B cell (primary cell): ENCODE measurements at places on chromosomes 6 and 20.

GRCh38 chr6:163839296-163839695 is 424.8 kb downstream of the QKI start:
- DNase-seq = no peak

DNA sequence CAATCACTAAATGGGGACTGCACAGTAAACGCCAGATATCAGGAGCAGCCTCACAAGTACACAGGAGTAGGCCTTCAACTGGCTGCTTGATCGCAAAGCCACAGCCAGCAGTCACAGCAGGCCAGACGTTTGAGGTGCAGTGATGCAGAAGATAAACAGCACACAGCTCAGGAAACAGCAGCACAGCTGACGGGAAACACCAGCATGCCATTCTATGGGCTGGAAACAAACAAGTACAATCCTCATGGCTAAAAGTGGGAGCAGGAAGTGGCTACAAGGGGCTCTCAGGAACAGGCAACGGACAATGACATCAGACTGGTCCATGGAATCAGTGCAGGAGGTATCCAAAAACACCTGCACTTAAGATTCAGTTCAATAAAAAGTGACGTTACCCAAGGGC is 111.0 kb downstream of the DTNBP1 start:
- DNase-seq = peak; percentile 51

- DNase-seq = no peak
These were observed 69.7 kb downstream of the EPB41L2 start for GRCh38 chr6:130993292-130993765.

DNA sequence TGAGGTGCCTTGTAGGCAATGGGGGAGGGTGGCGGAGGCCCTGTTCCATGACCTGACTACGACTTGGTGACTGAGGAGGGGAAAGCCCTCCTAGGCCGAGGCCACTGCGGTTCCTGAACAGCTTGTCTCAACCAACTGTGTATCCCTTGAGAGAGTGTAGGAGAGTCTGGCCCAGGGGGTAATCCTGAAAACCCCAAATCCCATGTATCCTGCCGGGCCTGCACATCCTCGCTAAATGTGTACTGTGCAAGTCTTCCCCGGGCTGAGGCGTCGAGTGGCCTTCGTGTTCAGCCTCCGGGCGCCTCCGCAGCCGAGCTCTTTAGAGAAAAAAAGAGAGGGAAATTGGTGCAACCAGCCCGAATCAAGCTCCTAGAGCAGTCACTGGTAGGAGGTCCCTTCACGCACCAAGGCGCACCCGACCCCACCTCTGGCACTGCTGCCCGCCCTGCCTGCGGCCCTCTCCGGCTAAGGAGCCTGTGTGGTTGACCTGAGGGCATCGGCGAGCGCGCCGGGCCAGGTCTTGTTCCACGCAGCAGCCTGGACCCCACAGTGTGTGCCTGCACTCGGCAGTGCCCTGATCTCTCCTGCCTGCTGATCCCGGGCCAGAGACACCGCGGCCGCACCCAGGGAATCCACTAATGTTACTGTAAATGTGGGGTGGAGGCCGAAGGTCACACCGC is 7.3 kb downstream of the SIM1 start:
- peak; percentile 24 for DNase-seq

DNA sequence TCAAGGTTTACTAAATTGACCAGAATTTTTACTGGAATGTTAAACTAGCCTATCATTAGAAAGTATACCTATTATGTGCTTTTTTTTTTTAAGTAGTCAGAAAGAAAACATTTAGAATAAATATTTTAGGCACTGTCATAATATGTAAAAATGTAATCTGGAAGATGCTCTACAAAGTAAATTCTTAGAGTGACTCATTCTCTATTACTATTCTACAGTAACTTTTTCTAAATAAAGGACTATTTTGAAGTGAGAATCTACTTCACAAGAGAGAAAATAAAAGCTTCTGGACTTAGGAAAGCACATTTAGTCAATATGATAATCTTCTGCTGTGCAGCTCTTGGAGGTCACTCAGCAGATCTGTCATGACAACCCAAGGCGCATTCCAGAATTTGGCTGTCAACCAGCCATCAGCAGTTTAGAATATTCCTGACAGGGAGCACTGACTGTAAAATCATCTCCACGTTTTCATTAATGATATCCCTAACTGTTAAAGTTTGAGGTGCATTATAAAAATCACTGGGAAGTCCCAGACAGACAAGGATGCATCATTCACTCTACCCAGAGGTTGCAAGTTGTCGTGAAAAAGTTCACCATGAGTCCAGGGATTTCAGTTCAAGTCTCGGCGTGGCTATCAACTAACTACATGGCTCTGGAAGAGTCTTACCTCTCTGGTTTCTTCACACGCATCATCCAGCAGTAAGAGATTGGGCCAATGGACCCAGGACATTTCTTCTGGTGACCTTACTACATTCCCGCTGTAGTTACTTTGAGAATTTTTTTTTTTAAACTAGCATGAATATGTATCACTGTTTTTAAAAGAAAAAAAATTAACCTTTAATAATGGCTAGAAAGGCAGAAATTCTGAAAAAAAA is 374.9 kb downstream of the GJA1 start:
- no peak for DNase-seq

- no peak for DNase-seq
These were observed 50.7 kb upstream of the HBS1L start for GRCh38 chr6:135105299-135105698.

- no peak for DNase-seq
These were observed 165.2 kb downstream of the HAO1 start for GRCh38 chr20:7775072-7775471.

DNA sequence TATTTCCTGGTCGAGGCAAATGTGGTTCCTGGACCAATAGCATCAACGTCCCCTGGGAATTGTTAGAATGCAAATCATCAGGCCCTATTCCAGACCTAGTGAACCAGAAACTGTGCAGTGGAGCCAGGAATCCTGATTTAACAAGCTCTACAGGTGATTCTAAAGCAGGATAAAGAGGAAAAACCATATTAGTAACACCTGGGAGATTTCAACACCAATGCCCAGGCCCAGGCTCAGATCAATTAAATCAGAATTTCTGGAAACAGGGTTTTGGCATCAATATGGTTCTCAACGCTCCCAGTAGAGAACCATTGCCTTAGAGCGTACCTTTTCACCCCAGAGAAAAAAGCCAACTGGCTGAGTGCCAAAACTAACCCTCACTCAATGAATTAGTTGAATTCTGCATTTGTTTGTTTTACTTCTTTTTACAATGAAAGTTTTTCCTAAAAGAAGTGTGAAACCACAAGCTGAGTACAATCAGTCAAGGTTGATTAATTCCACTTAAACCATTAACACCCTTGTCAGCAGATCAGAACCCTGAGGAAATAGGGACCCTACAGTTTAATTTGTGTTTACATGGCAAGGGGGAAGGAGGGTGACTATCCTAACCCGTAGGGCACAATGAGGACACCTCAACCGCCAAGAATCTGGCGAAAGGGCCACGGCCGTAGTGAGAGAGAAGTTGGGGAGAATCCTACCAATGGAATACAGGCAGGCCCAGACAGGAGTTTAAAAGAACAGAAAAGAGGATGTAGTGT is 34.9 kb upstream of the LOC128125822 start:
- DNase-seq = no peak

GRCh38 chr6:3624250-3625136 is 127.0 kb downstream of the PXDC1 start:
- no peak for DNase-seq

GRCh38 chr20:30281584-30282197 is 975.8 kb upstream of the DEFB115 start:
- DNase-seq = no peak

GRCh38 chr6:121403964-121404363 is 31.5 kb upstream of the GJA1 start:
- DNase-seq = no peak

DNA sequence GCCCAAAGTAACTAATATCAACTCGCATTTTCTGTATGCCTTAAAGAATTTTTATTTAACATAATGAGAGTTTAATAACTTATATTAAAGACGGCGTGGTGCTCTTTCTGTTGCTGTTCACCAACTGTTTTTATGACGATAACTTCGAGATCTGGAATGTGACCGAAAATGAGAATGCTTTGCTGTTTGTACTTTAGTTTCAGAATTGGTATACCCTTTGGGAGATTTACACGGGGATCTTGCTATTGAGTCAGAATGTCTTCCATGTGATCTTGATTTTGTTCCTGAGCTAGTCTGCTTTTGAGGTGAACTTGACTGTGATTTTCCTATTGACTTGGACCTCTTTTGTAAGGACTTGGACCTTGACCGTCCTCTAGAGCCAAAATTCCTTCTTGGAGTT is 17.9 kb downstream of the PNRC1 start:
- no peak for DNase-seq

- DNase-seq = no peak
These were observed 35.9 kb downstream of the BEND3 start for GRCh38 chr6:107079429-107079828.

GRCh38 chr20:11270566-11270965 is 596.8 kb upstream of the JAG1 start:
- DNase-seq = no peak

DNA sequence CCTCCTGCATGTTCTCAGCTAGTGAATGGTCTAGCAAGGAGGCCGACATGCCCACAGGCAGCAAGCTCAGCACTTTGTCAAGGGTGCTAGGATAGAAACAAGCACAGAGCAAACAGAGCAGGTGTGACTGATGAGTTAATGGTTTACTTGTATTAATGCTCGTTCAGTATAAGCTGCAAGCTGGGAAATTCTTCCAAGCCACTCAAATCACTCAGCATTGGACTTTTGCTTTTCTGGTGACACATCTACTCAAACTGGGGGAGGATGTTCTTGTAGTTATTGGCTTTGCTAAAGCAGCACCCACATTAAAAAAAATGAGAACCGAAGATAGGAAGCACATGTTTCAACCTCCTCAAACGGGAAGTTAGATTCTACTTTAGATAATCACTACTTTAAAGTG is 43.1 kb upstream of the NEDD9 start:
- DNase-seq = peak; percentile 52

GRCh38 chr20:35088231-35089145 is 4.1 kb downstream of the TRPC4AP start:
- DNase-seq = no peak
